ENCODE measurements at places on chromosomes 1 and 21.

DNA sequence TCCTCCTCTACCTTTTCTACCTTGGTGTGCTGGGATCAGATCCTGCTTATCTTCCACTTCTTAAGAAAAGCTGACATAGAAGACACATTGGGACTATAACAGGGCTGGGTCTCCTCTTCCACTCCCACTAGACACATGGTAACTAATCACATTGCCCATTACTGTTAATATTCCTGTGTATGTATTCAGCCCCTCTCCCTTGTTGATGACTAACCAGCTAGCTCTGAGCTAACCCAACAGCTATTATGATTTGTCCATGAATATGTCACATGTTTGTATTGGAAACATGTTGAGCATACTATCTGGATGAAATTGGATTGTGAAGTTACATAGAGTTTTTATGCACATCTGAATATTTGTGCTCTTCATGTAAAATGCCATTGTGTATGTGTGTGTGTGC is 52.9 kb downstream of the MPZL1 start:
- DNase-seq: no peak

DNA sequence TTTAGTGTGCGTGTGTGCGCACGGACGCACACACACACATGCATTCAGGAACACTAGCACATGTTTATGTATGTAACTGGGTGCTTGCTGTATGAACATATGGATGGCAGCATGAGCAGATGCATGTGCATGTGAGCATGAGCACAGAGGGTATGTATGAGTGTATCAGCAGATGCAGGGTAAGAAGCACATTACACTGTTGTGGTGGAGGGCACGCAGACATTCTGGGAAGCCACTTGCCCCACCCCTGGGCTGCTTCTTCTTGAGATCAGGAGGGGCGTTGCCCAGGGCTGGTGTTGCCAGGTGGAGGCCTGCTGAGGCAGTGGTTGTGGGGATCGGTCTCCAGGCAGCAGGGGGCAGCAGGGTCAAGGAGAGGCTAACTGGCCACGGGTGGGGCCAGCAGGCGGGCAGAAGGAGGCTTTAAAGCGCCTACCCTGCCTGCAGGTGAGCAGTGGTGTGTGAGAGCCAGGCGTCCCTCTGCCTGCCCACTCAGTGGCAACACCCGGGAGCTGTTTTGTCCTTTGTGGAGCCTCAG is 3.9 kb upstream of the P3R3URF start:
- DNase-seq: no peak

DNA sequence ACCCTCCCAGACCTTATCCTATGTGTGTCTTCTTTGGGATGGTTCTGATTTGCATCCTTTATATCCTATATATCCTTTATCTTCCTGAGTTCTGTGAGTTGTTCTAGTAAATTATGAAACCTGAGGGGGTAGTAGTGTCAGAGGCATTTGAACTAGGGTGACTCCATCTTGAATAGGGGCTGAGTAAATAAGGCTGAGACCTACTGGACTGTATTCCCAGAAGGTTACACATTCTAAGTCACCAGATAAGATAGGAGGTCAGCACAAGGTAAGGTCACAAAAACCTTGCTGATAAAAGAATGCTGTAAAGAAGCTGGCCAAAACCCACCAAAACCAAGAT is 50.6 kb downstream of the SUSD4 start:
- no peak for DNase-seq

DNA sequence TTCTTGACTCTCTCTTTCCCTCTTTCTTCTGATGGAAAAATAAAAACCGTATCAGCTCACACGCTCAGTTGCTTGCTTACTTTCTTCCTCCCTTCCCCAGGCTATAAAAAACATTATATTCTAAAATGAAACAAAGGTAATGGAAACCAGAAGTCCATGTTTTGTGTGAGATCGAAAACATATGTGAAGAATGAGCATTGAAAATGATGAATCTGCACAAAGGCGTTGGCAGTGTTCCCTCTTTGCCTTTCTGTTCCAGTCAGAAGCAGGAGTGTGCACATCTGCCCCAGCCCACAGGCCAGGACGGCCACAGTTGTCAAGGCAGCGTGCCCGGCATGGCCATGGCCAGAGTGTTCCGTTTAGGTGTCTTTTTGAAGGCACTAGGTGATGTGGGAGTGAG is 185.3 kb upstream of the USP24 start:
- DNase-seq: no peak

- no peak for DNase-seq
These were observed 295.9 kb downstream of the RGS7 start for GRCh38 chr1:241061062-241061461.

DNA sequence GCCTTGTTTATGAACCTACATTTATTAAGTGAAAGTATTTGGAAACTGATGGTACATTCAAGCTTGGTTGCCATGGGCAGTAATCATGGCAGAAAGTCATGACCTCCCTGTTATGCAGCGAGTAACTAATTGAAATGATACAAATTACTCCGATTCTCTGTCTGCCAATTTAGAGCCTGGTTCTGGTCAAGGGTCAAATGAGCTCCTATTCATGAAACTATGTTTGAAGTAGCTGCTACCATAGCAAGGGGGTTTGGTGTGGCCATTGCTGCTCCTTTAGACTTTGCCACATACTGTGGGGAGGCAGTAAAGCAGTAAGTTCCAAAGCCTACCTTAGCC is 187.2 kb upstream of the FOXD3 start:
- DNase-seq: no peak

All from HS-27A (cell line).